ENCODE measurements at places on chromosomes 7 and 10.

DNA sequence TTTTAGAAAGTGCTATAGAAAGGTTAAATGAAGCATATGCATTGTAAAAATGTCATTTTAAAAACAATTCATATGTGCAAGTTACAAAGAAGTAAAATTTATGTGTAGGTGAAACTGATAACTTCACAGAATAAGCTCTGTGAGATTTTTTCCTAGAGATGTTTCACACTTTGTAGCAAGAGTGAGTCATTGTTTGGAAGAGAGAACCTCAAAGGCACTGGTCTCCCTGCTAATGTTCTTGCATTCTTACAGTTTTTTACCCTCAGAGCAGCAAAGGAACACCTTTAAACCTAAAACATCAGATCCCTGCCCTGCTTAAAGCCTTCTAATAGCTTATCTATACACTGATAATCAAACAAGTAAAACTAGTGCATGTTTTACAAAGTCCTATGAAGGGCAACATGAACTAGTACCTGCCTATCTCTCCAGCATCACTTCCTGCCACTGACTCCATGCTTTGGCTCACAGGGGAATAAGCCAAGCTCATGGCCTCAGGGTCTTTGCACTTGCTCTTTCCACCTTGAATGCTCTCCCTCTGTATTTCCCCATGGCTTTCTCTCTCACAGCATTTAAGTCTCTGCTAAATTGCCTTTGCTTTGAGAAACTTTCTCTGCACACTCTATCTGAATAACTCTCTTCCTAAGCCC is 997.0 kb downstream of the GATA3 start:
- DNase-seq, result no peak

GRCh38 chr7:74617180-74617744 is 40.3 kb upstream of the GTF2I start:
- no peak for DNase-seq

DNA sequence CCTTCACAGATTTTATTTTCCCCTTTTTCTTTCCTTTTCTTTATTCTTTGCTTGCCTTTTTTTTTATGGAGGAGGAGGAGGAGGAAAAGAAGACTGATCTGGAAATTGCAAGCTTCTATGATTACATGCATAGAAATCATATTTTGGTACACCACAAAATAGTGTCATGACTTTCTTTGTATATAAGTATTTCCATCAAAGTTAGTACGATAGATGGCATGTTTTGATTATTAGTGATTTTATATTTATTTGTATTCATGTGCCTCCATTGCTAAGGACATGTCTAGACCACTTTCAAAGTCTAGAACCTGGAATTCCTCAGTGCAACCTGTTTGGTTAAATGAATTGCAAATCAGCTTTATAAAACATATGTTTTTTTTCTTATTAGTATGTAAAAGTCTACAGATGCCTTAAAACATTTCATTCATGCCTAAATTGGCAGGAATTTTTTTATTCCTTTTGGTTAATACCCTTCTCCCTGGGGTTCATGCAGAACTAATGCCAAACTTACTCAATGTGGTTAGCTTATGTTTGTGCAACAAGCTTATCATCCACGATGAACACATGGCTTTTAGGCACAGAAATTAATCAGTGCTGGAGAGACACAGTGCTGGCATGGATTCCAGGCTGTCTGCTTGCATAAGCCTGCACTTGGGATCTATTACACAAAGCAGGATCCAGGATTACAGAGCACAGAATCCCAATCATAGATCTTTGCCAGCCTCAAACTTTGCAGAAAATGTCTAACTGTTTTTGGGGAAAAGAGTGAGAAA is 213.1 kb downstream of the CHRM2 start:
- DNase-seq, result no peak

DNA sequence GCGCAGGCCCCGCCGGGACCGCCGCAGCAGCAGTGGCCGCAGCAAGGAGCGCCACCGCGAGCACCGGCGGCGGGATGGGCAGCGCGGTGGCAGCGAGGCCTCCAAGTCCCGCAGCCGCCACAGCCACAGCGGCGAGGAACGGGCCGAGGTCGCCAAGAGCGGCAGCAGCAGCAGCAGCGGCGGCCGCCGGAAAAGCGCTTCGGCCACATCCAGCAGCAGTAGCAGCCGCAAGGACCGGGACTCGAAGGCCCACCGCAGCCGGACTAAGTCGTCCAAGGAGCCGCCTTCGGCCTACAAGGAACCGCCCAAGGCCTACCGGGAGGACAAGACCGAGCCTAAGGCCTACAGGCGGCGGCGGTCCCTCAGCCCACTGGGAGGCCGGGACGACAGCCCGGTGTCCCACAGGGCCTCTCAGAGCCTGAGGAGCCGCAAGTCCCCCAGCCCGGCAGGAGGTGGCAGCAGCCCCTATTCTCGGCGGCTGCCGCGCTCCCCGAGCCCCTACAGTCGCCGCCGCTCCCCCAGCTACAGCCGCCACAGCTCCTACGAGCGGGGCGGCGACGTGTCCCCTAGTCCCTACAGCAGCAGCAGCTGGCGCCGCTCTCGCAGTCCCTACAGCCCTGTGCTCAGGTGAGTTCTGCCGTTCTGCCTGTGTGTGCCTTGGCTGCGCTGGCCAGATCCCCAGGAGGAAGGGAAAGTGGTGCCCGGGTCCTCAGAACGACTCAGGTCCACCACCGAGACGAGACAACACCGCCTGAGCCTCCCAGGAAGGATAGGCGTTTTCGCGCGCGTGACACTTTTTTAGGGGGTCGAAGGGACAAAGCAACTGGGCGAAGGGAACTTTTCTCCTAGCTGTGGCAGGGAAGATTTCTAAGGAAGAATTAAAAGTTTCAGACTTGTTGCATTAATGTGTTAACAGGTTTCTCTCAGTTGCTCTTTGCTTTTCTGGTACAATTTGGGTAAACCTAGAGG is 1.5 kb downstream of the CDK13 start:
- DNase-seq, result peak; percentile 39

DNA sequence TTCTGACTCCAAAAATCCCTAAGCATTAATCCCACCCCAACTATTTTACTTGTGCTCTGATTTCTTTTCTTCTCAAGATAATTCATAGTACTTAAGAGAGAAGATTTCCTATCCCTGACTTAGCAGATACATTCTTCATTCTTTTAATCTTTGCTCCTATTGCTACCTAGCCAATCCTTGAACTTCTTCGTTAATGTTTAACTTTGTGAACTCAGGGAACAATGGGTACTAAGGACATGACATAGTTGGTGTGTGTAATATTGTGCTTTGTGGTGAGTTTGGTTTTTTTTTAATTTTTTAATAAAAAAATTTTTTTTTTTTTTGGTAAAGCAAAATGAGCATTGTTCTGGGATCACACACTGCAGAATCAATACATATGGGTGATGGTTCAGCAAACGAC is 166.2 kb downstream of the CHCHD3 start:
- DNase-seq, result no peak

- no peak for DNase-seq
These were observed 116.5 kb downstream of the ZMIZ1 start for GRCh38 chr10:79185067-79185774.

GRCh38 chr7:55657654-55658053 is 85.4 kb upstream of the VOPP1 start:
- DNase-seq, result no peak

DNA sequence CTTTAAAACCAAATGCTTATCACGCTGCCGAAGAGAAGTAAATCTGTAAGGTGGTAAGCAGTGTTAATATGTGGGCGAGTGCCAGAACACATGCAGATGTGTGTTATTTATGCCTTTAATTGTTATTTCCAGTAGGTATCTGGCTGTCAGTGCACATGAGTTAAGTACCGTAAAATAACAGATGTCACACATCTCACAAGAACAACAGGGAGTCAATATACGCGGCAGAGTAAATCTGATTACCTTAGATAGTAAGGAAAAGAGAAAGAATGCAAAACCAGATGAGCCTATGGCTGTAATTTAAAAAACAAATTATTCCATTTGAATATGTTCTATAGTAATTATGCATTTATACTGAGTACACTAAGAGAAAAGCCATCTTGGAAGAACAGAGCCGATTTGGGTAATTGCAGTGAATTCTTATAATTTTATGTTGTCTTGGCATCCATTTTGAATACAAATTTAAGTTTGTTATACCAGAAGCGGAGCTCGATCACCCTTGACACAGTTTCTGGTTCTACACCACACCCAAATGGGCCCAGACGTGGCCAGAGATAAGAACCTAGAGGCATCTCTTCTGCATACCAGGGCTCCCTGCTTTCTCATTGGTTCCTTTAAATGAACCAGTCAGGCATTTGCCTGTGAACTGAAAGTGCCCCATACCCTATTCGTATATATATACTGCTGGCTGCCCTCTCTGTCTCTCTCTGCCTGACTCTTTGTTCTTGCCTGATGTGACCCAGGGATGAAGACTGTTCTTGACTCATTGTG is 34.8 kb downstream of the DNAJB9 start:
- no peak for DNase-seq

GRCh38 chr10:18202680-18203460 is 62.6 kb downstream of the CACNB2 start:
- no peak for DNase-seq

- peak; percentile 66 for DNase-seq
These were observed 42.7 kb downstream of the LDB3 start for GRCh38 chr10:86710987-86711512.

DNA sequence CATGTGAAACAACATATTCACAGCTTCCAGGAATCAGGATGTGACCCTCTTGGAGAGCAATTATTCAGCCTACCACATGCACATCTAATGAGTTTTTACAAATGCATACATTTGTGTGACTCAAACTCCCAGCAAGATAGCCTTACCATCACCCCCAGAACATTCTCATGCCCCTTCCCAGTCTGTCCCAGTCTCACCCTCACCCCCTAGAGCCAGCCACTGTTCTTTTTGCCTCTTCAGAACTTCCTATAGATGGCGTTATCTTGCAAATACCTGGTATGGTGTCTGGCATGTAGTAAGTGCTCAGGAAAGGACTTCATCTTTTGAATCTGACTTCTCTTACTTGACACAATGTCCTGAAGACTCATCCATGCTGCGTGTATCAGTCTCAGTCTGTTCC is 23.9 kb upstream of the AOC1 start:
- DNase-seq, result no peak

DNA sequence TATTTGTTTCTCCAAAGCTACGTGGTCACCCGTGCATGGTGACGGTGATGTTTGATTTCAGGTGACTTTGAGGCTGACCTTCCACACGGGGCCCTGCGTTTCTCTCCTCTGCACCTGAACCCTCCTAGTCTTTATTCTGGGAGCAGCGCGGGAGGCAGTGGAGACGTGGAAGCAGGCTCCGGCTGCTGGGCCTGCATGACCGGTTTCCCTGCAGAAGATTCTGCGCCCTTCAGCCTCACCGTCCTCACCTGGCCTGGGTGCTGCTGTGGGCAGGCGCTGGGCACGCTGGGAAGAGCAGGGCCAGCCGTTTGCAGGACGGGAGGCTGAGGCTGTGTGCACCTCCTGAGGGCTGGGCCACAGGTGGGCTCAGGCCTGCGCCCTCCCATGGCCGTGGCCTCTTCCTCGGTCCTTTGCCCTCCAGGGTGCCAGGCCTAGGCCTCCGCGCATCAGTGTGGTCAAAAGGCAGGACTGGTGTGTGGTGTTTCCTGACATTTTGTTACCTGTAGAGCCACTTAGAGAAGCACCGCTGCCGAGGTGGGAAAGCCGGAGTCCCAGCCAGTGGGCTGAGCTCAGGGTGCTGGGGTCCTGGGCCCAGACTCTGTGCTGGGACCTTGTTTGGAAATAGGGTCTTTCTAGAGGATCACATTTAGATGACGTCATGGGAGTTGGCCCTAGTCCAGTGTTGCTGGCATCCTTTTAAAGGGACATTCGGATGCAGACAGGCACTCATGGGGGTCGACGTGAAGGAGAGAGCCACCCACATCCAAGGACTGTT is 478.3 kb downstream of the DNAJB6 start:
- no peak for DNase-seq

GRCh38 chr10:31103112-31103511 is 71.4 kb upstream of the ZNF438 start:
- DNase-seq, result no peak

DNA sequence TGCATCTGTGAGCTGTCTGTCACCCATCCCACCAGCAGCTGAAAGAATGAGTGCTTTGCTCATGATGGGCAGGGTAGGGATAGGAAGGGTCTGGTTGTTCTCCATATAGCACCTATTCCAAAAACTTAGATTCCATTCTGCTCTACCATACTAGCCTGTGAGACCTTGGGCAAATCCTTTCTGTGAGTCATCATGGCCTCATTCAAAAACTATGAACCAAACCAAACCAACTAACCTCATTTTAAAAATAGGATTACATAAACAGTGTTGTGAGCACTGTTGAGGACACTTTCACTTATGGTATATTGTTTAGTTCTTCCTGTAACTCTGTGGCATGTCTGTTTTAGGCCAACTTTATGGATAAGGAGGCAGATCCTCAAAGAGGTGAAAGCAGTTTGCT is 30.9 kb upstream of the STEAP4 start:
- DNase-seq, result no peak

DNA sequence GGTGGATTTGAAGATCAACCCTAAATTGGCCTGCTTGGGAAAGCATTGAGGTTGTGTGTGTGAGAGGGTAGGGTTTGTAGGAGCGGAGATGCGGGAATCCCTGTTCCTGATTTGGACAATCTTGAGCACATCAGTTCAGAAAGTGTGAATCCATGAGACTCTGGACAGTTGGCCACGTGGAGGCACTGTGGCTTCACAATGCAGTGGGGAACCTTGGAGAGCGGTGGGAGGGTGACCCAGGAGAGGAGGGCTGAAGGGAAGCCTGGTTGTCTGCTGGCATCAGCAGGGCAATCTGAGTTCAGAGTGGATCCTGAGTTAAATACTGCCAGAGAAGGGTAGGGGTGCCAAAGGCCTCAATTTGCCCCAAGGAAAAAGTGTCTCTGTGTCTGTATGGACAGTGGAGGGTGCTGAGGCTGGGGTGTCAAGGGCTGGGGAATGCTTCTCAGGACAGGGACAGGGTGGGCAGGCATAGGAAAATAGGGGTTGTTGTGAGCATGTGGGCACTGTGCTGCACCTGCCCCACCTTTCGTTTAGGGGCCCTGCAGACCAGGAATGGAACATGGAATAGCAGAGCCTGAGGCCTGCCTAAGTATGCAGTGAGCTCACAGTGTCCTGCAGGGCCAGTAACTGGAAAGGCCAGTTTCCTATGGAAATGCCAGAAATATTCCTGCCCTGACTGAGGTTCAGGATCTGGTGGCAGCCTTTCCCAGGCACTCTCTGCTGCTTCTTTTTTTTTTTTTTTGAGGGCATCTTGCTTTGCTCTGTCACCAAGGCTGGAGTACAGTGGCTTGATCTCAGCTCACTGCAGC is 162.9 kb upstream of the PRSS58 start:
- DNase-seq, result no peak

- no peak for DNase-seq
These were observed 53.8 kb upstream of the BAMBI start for GRCh38 chr10:28623483-28623882.

- no peak for DNase-seq
These were observed 208.4 kb downstream of the KIF20B start for GRCh38 chr10:89909752-89910151.

All from stimulated activated CD8-positive, alpha-beta memory T cell treated with anti-CD3 and anti-CD28 coated beads, Interleukin-4, amount 100 ng/mL, for 1 hour (primary cell).